ENCODE measurements at places on chromosomes 11 and 22.
A peak's percentile ranks its signal among the peaks of the same experiment; 100 is the strongest.

DNA sequence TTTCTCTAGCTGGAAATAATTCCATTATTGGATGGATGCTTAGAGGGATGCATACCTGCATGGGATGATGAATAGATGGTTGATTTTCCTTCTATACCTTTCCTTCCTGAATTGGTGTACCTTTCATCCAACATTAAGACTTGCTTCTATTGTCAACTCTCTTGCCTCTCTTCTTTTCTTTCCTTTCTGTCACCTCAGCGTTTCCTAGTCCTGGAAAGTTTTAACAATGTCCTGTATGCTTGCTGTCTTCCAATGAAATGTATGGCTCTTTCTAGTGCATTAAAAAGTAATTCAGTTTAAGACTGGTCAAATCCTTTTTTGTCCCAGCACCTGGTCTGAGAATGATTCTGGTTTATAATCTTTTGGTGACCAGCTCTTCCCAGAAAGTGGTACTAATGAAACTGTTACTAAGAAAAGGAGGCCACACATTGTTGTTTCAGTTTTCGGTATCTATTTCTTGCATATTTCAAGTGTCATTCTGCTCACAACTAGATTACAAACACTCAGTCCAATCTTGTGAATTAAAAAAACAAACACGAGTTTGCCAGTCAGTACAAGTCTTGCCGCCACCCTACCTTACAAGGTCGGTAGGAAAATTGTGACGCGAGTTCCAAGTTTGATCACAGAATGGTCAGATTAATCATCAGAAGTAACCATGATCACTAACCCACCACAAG, 8.0 kb downstream of the POU2AF1 start:
- DNase-seq: no peak

- no peak for DNase-seq
Observed at GRCh38 chr11:133906746-133907145, 50.0 kb downstream of the IGSF9B start.

DNA sequence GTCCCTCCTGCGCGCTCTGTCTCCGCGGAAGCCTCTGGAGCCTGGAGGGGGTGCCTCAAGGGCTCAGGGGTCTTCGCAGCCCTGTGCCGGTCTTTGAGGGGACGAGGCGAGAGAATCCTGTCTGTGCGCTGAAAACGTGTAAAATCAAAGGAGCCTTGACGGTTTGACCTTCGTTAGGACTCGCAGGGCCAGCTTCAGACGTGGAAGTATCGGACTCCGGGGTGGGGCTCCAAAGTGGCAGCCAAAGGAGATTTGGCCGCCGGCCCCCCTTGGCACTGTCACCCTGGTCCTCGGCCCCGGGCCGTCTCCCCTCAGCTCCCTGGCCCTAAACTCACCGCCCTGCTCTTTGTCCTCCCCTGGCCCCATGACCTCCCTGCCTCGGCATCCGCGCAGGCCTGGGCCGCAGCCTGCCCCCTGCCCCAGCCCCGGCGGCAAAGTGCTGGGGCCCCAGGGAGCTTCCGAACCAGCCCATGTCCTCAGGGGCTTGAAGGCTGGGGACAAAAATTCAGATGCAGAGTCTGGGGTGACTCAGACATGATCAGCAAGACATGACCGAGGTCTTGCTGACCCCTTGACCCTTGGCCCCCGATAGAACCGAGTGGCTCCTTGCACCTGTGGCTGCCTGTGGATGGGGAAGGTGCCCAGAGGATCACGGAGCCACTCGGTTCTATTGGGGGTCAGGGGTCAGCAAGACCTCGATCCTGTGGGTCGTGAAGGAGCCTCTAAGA, 6.9 kb upstream of the PHRF1 start:
- DNase-seq: no peak

DNA sequence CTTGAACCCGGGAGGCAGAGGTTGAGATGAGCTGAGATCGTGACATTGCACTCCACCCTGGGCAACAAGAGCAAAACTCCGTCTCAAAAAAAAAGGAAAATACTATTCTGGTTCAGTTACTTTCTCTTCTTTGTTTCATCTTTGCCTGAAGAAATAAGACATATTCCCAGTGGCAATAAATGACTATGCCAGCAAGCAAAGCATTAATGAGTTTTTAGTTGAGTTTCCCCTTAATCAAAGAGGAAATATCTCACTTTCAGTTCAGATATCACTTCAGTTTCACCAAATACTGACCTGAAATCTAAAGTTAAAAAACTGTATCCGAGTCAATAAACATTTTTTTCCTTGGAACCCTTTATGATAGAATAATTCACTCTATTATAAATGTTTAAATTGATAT, 10.4 kb downstream of the PISD start:
- DNase-seq: no peak

- no peak for DNase-seq
Observed at GRCh38 chr22:29493636-29494035, 13.6 kb downstream of the NEFH start.

DNA sequence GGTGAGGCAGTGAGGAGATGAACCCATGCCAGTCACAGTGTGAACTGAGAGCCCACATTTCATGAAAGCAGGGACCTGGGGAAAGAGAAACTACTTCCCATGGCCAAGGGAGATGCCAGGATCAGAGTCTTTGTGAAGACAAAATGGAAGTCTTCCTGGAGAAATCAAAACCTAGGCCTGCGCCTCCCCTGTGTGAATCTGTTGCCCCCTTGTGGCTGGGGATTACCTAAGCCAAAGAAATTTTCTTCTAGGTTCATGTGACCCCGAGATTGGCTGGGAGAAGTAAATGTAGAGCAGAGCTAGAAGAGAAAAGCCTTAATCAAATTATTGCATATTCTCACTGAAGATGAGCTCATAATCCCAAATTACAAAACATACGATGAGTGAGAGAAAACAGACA, 1075.3 kb downstream of the TBC1D22A start:
- DNase-seq: no peak

GRCh38 chr11:33835143-33835878, 56.6 kb downstream of the LMO2 start:
- DNase-seq: no peak

DNA sequence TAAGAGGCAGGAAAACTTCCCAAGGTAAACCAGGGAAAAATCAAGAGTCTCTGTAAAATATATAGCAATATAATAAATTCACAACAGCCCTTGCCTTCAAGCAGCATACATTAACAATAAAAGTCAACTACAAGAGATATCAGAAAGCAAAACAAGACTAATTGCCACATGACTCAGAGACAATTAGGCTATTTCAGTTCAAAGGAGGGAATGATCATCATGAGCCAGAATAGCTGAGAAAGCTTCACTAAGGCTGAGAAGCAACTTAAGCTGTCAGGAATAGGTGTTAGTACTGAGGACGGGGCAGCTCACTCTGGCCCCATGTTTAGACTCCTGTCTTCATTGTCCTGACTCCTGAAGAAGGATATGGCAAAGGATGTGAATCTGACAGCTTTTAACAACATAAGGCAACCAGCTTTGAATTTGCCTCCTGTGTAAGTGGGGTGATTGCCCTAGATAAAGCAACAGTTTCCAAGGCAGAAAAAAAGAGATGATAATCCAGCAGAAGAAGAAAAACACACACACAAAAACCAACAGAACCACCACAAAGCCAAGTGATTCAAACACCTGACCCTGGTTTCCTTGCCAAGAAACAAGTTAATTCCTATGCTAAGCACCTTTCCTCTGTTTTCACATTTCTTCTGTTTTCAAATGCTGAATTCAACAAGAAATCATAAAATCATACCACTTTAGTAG, 60.8 kb downstream of the SIK3 start:
- no peak for DNase-seq

GRCh38 chr11:129041611-129042018, 98.9 kb upstream of the TP53AIP1 start:
- DNase-seq: no peak

- DNase-seq: no peak
Observed at GRCh38 chr11:8286886-8287285, 23.2 kb upstream of the LMO1 start.

- DNase-seq: no peak
Observed at GRCh38 chr22:27959335-27960090, 40.5 kb upstream of the PITPNB start.

- DNase-seq: no peak
Observed at GRCh38 chr11:81495699-81496292, 1237.9 kb downstream of the FAM181B start.

- no peak for DNase-seq
Observed at GRCh38 chr11:63560506-63561180, 2.5 kb downstream of the PLAAT2 start.

DNA sequence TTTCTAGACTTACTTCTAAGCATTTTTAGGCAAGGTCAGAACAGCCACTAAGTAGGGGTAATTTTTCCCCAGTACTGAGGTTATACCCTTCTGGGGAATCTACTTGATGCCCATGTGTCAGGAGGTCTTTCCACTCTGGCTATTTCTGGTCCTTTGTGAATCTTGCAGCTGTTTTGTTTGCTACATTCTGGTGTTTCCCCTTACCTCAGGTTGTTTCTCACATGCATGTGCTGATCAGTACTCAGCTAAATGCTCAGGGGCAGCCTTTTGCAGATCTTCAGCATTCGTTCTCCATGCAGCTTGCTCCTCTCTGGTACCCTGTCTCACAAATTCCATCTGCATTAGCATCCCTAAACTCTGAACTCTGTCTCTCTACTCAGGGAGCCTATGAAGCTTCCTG, 303.6 kb downstream of the SOX6 start:
- DNase-seq: no peak

GRCh38 chr11:128515086-128515485, 72.3 kb downstream of the ETS1 start:
- DNase-seq: no peak

DNA sequence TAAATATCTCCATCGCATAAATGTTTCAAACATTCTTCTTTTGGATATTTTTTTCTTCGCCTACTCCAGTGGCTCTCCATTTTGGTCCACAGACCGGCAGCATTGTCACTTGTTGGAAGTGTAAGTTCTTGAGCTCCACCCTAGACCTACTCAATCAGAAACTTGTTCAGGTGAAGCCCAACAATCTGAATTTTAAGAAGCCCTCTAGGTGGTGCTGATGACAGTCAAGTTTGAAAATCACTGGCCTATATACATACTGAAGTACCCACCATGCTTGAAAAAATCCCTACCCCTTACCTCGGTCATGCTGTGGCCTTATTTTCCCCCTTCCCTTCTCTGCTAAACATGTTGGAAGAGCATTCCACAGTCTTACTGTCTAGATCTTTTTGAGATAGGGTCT, 10.2 kb upstream of the ACAT1 start:
- no peak for DNase-seq

GRCh38 chr11:114396916-114397315, 3.4 kb downstream of the C11orf71 start:
- DNase-seq: no peak

GRCh38 chr11:131037873-131038272, 121.6 kb upstream of the SNX19 start:
- no peak for DNase-seq

- no peak for DNase-seq
Observed at GRCh38 chr22:24435323-24435645, 7.9 kb downstream of the ADORA2A start.

GRCh38 chr11:121755191-121755590, 302.4 kb upstream of the SORL1-AS1 start:
- DNase-seq: no peak

GRCh38 chr11:19711911-19712280, 741 bp upstream of the NAV2 start:
- no peak for DNase-seq

GRCh38 chr11:8329847-8330361, 66.2 kb upstream of the LMO1 start:
- no peak for DNase-seq

DNA sequence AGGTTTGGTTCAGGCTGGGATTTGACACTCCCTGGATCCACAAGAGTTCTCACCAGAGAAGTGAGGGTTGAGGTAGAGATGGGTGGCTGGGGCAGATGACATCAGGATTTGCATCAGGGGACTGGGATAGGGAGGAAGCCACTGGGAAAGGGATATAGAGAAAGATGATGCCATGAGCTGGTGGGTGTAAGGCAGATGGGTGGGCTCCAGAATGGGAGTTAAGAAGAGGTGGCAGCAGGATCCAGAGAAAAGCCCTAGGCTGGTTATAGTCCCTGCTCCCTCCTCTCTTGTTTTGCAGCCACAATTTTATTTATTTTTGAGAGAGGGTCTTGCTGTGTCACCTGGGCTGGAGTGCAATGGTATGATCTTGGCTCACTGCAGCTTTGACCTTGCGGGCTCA, 1.8 kb upstream of the C1QTNF4 start:
- no peak for DNase-seq

- no peak for DNase-seq
Observed at GRCh38 chr11:129315781-129316579, 59.7 kb upstream of the BARX2 start.

DNA sequence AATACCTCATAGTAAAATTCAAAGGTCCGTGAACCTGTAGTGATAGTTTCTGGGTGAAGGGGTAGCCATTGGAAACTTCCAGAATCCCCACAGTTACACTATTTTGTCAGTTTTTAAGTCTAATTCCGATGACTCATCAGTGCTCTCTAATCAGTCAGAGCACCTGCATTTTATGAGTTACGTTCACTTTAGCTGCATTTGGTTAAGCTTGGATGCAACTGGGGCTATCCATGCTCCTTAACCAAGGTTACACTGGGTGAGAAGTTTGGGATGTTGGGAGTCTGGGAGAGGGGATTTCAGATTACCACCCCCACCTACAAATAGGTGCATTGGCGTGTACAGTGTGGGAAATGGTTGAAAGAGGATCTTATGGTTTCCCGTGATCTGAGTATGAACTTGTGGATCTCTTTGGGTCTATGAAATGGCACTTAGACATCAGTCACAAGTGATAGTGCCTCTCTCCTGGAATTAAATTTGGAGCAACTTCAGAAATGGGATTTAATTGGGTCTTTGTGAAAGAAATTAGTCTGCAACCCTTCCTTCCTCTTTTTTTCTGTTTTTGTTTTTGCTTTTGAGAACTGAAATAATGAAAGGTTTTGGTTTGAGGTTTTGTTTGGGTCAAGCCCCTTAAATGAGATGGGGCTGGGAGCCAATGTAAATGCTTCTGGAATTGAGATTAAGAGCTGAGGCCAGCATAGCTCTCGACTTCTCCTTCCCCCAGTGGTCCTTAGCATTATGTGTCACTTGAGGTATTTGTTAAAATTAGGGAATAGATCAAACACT, 31.5 kb downstream of the EHF start:
- DNase-seq: no peak

DNA sequence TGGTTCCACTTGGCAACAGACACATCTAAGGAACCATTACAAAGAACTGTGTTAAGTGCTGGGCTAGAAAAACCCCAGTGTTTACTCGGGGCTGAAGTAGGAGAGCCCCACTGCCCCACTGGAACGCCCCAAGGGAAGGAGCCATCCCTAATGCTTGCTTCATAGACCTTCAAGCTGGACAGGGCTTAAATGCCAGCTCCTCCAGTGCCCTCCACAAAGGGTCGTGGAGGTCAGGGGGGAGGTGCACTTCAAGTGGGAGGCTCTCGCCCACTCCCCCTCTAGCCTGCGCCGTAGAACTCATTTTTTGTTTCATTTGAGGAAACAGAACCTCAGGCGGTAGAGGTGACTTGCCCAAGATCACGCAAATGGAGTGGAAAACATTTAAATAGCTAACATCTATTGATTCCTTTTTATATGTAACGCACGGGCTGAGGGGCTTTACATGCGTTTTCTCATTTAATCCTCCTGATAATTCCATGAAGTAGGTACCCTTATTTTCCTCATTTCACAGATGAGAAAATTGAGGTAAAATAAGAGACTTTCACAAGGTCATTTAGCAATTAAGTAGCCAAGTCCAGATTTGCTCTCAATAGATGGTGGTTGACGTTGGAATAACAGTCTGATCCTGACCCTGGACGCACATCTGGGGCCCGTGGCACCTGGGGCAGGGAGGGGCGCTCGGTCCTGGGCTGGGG, 545 bp upstream of the ZDHHC13 start:
- no peak for DNase-seq

GRCh38 chr22:38602166-38602565, 32.2 kb upstream of the DMC1 start:
- no peak for DNase-seq

GRCh38 chr22:43110927-43111623, 525 bp downstream of the BIK start:
- DNase-seq: peak; percentile 22

All from T-helper 22 cell (primary cell).